Stimulated activated naive CD4-positive, alpha-beta T cell (primary cell): ENCODE measurements at places on chromosomes 7 and 10.
A peak's percentile ranks its signal among the peaks of the same experiment; 100 is the strongest.

DNA sequence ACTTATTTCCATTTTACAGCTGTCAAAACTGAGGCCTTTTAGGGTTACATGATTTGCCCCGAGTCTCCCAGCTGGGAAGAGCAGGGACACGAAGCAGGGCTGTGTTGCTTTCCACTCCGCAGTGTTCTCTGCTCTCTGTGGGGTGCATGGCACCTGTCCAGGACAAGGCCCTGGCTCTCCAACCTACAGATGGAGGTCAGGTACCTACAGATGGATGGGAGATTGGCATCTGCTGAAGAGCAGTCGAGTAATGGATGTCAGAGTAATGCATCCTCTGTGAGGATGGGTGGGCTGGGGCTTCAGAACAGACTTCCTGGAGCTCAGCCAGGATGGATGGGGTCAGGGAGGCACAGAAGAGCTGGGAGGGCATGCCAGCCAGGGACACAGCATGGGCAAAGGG is 85.0 kb downstream of the EMX2 start:
- no peak for DNase-seq

GRCh38 chr10:47365431-47366180 is 17.4 kb downstream of the RBP3 start:
- no peak for DNase-seq

DNA sequence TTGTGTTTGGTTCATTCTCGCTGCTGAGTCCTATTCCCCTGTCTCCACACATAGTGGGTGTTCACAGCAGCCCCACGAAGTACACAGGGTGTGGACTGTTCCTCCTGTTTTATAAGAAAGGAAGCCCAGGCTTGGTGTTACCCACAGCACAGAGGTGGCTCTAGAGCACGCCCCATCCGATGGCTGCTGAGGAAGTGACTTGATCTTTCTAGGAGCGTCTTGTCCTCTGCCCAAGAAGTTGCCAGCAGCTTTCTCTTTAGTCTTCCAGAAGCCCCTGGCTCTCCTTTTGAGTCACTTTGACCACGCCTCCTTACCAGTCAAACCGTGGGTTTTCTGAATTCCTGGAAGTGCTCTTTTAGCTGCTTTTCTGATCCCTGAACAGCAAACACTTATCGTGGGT is 94.0 kb downstream of the GRK5 start:
- peak; percentile 33 for DNase-seq

DNA sequence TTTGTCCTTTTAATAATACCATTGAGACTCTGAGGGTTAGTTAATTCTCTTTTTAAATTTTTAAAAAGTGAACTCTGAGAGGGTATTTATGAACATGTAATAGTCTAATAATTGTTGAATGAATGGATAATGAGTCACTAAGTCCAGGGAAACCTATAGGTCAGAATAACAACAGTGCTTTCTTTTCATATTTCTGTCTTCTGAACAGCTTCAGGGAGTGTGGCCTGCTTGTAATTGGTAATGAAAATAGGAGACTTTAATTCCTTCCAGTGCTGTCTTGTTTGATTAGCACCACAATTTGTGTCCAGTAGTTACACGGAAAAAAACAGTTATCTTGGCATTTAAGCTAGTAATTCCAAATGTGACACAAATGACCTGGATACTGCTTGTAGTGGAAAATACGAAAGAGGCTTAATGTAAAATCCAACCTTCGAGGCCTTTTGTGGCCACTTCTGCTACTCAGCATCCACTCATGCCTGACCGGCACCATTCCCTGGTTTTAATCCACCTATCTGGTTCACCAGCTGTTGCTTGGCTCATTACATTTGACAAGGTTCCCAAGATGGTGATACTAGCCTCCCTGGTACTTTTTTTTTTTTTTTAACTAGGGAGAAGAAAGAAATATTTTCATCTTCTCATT is 149.3 kb upstream of the IMMP2L start:
- DNase-seq = no peak

DNA sequence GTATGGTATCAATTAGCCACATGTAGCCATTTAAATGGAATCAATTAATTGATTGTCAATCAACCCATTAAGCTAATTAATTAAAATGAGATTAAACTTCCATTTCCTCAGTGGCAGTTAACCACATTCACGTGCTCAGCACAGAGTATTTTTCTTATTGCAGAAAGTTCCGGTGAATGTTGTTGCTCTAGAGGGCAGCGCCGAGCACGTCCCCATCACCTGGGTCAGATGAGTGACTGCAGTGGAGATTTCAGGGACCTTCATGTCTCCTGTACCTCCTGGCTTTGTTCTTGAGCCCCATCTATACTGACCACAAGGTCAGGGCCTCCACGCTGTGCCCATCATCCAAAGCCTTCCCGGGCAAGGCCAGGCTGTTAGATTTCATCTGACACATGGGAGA is 168.8 kb upstream of the MKI67 start:
- no peak for DNase-seq

- no peak for DNase-seq
Measured at GRCh38 chr10:36003688-36004087, 361.6 kb upstream of the FZD8 start.

DNA sequence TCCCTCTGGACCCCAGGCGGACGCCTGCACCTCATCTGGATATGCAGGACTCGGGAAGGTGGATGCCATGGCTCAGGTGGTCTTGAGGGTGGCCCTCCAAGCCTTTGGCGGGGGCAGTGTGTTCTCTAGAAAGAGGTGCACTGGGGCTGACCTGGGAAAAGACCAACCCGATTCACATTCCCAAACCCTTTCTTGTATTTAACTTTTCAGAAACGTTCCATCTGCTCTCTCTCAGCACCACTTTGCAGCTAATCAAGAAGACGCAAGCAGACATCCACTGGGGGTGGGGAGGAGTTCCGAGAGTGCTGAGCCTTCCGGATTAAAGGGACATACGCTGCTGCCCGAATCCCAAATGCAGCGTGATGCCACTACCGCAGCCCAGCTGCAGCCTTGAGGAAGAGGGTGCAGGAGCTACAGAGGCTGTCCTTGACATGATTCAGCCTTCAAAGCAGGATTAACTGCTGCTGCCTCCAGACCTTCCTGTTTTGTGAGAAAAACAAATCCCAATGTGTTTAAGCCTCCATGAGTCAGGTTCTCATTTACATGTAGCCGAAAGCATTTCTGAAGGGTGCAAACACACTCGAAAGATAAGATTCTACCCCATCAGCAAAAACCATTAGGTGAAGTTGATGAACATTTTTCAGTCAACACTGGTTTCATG is 39.9 kb downstream of the RBM17 start:
- no peak for DNase-seq

GRCh38 chr10:44571701-44572100 is 186.8 kb upstream of the CXCL12 start:
- no peak for DNase-seq
